SJSA1 (cell line): ENCODE measurements at places on chromosomes 2 and 18. TPM values are rescaled to one million over a fixed set of nuclear protein-coding genes. Genes with fewer than 3 reads are reported as not detected.

DNA sequence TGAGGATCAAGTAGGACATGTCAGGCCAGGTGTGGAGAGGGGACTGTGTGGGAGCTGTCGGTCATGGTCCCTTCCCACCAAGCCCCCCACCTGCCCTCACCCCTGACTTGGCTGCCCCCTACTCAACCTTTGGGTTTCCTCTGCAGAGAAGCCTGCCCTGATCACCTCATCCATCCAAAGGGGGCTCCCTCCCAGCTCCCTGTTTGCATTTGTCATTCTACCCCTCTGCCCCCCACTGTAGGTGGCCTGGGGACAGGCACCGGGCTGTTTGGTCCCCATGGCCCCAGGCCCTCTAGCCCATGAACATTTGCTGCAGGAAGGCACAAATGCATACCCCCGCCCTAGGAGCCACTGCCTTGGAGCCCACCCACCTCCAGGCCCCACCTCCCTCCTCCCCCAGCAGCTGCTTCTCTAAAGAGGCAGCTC is 115.0 kb downstream of the SMAD7 start:
- no peak for DNase-seq

DNA sequence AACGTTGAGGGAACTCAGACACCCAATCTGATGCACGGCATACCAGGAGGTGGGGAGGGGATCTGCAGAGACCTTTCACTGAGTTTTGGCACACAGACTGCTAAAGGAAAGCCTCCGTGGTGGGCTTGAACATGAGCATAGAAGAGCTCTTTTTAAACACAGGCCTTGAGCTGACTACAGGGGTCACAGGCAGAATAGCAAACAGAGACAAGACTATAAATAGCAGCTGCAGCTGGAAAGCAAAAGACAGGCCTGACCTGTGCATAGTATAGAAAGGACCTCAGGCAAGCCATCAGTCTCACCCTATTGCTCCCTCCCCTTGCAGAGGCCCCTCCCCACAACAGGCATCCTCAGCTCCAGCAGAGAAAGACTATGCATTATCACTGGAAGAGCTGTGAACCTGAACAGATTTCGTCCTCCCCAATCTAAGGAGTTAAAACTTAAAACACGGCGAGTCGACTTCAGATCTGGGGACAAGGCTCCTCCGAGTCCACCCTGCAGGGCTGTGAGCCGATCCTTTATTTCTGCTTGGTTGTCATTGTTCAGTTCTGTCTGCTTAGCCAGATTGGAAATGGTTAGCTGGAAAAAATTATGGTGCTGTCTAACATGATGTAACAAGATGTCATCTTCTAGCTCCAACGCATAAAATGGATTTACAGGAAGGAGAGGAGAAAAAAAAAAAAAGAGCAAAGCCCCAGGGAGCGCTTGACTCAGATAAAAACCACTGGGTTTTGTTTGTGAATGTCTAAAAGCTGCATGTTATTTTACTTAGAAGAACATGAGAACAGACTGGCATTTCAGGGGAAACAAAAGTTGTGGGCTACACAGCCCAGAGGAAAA is 25.2 kb upstream of the LCLAT1 start:
- no peak for DNase-seq

DNA sequence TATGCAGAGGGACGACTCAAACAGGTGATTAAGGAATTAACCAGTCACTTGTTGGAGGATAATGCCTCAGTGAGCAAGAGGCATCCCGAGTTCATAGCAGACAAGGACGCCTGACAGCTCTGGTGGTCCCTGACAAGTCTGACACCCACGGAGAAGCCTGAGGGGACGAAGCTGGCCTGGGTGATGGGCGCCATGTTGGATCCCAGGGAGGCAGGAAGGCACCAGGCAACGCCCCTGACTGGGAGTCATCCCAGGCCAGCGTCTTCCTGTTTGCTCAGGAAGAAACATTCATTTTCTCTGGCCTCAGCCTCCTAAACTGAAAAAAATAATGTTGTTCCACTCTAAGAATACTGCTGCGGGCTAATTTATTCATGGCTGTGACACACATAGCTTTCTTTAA is 92.1 kb upstream of the ATP8B1 start:
- DNase-seq, result no peak

GRCh38 chr2:170177950-170178781 is at the start of gene MYO3B:
Gene MYO3B, plus strand, starts transcription at chr2:170178147. Its CDS starts 141 bp downstream, at chr2:170178288.
- no peak for DNase-seq

DNA sequence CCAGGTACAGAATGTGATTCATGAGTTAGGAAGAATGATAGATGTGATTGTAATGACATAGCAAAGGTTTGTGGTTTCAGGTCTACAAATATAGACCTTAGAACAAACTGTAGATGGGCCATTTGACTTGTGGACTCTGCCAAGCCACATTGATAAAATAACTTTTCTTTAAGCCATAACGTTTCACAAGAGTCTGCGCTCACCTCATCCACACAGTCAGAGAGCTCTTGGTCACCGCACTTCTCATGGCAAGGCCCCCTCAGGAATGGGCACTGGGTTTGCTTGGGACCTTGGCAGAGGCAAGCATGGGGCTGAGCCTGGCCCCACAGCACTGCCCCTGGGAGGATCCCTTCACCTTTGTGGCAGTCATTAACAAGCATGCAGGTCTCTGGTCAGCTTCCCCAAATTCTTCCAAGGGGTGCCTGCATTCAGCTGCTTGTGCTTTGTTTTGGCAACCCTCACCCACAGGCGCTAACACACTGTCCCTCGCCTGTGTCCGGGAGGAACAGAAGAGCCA is 14.0 kb downstream of the ARMC9 start:
- DNase-seq, result no peak

- peak; percentile 72 for DNase-seq
Measured at GRCh38 chr2:225334514-225334913, 65.0 kb upstream of the NYAP2 start.

GRCh38 chr2:217616936-217617335 is 385.9 kb downstream of the TNS1 start:
- DNase-seq, result no peak

GRCh38 chr2:853203-853870 is 97.3 kb upstream of the SNTG2 start:
- no peak for DNase-seq

GRCh38 chr18:34611904-34612303 is 98.2 kb upstream of the DTNA start:
- DNase-seq, result no peak

GRCh38 chr2:44715671-44716081 is 225.8 kb upstream of the SIX3 start:
- peak; percentile 3 for DNase-seq

GRCh38 chr2:238528953-238529781 is 102.4 kb downstream of the ASB1 start:
- no peak for DNase-seq

- DNase-seq, result no peak
Measured at GRCh38 chr2:210503725-210504191, 27.2 kb upstream of the LANCL1 start.

DNA sequence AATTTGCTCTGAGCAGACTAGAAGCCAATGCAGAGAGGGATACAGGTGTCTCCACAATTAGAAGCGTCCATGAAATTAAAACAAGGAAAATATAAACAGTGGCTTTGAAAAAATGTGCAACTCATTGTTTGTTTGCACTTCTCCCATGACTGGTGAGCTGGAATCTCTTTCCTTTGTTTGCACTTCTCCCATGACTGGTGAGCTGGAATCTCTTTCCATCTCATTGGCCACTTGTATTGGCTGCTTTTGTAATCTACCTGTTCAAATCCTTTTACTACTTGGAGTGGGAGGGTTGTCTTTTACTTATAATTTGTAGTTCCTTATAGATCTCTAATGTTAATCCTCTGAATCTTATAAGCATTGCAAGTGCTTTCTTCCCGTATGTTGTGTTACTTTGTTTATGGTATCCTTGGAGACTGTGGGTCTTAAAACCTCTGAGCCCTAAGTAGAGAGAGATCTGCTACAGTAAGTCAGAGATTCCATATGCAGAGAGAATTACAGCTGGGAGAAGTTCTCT is 94.1 kb downstream of the RTN4 start:
- DNase-seq, result no peak

DNA sequence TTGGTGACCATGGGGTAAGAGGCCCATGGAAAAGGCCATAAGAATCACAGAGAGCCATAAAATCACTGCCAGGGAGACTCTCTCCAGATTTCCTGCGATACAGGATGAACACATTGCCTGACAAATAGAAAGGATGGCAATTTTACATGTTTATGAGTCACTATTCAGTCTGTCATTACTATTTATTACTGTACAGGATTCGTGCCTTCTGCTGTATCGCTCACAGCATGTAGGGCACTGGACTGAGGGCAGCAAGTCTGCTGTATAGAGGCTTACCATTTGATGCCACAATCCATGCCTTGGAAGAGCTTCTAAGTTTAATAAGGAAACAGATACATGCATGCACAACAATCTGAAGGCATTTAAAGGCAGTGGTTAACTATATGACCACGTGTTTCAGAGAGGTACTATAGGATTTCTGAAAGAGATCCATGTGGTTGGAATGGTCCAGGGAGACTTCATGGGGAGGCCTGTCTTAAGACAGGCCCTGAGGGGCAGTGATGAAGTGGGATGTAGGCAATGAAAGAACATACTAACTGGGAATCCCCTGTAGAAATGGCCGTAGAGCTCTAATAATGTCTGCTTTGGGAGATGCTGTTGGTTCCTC is 702.4 kb upstream of the RAB6C start:
- no peak for DNase-seq

GRCh38 chr2:238306672-238306998 is 13.7 kb upstream of the TRAF3IP1 start:
- no peak for DNase-seq

DNA sequence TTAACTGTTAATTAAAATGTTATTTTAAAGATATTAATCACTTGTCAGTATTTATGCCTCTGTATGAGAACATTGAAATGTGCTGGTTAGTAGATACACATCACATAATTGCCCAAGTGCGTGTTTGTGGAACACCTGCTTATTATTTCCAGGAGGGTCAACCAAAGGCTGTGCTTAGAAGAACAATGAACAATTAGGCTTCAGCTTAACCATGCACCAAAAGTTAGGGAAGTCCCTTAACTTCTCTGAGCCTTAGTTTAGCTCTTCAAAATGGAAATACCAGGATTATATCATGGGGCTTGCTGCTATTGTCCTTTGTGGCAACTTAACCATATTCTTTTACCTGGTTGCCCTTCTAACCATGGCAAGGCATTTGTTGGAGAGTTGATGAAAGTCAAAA is 43.0 kb upstream of the PLA2R1 start:
- no peak for DNase-seq

DNA sequence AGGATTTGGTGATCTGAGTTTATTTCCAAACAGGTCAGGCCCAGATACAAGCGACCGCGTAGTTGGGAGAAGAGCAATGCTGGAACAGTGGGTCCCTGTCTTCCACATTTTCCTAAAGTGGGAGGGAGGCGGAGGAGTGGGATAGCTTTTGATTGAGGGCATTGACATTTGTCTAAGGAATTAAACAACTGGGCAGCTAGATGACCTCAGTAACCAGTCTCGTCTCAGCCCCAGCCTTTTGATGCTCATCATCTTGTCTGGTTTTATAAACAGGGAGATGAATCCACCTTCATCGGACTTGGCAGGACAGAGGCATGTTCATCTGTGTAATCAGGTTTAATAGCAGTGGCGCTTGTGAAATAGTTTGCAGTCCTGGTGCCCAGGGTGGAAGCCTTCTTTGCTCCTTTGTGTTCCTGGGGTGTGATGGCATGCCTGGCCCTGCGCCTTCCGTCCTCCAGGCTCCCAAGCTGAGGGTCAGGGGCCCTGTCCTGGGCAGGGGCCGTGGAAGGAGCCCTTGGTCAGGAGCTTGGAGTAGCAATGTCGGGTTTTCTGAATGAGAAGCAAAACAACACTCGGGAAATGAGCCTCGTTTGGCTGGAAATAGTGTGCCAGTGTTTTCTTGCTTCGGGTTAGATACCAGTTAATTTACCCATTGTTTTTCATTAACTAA is 193.8 kb downstream of the FAM210A start:
- no peak for DNase-seq

DNA sequence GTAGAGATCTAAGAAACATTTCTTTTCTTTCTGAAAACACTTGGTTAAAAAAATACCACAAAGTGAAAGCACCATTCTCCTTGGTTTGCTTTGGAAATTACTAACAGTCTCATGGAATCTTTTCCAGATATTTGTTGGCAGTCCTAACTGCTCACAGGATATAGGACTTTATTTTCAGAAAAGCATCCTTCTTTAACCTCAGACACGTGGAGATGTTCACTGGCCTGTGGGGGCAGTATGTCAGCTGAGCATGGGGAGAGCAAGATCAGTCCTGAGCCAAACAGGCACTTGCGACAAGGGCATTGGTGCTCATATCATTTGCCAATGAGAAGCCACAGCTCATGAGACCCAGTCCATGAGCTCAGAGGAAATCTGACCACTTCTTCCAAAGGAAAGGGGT is 371.9 kb downstream of the NBAS start:
- no peak for DNase-seq

- DNase-seq, result peak; percentile 49
Measured at GRCh38 chr2:44267796-44268648, 7.3 kb upstream of the SLC3A1 start.

GRCh38 chr2:107777974-107778373 is 48.7 kb upstream of the RGPD4 start:
- DNase-seq, result no peak

The SIGLEC15 gene
- 0.06 and 0.68 TPM in 2 replicates for total RNA-seq

The REG3A gene
- not detected in 2 replicates for total RNA-seq

The TMEM127 gene
- total RNA-seq, result 24.3 and 25.1 TPM in 2 replicates

The DNAJC27 gene
- total RNA-seq, result 2.8 and 4.4 TPM in 2 replicates

The SPAST gene
- total RNA-seq, result 16.7 and 19.1 TPM in 2 replicates

The SLC14A1 gene
- 5.1 and 7.8 TPM in 2 replicates for total RNA-seq

The NT5C1B gene
- not detected in 2 replicates for total RNA-seq

The PMAIP1 gene
- total RNA-seq, result 24.2 and 31.7 TPM in 2 replicates
